ENCODE measurements at places on chromosomes 1 and 21.

GRCh38 chr21:36608897-36609225, 90.1 kb upstream of the SIM2 start:
- DNase-seq, result no peak

DNA sequence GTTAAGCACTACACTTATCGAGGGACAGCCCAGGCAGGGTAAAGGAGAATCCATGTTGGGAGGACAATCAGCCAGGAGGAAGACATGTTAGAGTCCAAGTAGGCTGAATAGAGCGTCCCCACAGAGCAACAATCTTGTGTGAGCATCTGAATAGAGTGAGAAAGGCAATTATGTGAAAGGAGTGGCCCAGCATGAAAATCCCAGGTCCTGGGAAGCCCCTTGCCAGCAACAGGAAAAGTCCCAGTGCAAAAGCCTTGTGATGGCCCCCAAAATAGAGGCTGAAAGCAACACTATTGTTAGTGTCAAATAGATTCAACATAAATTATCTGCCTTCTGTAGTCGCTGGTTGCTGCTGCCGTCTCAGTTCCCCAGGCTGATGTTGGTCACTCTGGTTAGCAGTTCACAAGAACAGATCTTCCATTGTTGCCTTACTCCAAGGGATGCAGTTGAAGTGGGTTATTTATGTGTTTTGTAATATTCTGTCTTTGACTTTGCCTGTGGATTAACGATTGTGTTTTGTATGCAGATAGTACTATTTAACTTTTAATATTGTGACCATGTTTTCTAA, 12.1 kb upstream of the ABL2 start:
- DNase-seq, result no peak

- DNase-seq, result no peak
Observed at GRCh38 chr1:233281711-233282581, 13.6 kb downstream of the PCNX2 start.

- DNase-seq, result no peak
Observed at GRCh38 chr1:205948039-205948438, 4.8 kb upstream of the SLC26A9 start.

DNA sequence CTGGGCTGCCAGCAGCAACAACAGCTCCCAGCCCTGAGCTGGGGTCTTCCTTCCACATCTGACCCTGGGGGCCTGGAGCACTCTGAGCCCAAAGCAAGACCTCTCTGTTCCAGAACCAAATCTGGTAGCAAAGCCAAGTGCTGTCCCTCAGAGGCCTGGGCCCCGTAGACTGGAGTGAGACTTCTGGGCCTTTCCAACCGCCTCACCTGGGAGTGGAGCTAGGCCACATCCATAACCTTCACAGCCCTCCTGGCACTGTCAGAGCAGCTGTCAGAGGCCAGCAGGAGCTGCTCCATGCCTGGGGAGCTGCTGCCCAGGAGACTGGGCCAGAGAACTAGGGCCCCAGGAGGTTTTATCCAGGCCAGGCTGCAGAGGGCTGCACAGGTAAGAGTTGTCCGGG, 15.4 kb upstream of the SLC5A9 start:
- no peak for DNase-seq

DNA sequence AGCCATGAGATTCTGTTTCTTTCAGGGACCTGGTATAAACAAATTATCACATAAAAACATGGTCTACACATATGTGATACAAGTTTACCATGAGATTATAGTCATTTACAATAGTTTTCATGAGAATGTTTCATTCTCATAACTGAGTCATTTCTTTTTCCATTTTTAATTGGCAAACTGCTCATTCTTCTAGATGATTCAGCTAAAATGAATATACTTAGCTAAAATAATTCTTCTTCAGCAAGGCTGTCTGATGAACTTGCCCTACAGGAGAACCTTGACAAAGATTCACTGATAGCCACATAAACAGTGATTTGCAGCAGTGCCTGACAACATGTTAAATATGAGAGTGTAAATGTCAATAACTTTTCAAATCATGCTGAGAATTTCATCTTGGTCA, 253.2 kb downstream of the FMN2 start:
- DNase-seq, result no peak

DNA sequence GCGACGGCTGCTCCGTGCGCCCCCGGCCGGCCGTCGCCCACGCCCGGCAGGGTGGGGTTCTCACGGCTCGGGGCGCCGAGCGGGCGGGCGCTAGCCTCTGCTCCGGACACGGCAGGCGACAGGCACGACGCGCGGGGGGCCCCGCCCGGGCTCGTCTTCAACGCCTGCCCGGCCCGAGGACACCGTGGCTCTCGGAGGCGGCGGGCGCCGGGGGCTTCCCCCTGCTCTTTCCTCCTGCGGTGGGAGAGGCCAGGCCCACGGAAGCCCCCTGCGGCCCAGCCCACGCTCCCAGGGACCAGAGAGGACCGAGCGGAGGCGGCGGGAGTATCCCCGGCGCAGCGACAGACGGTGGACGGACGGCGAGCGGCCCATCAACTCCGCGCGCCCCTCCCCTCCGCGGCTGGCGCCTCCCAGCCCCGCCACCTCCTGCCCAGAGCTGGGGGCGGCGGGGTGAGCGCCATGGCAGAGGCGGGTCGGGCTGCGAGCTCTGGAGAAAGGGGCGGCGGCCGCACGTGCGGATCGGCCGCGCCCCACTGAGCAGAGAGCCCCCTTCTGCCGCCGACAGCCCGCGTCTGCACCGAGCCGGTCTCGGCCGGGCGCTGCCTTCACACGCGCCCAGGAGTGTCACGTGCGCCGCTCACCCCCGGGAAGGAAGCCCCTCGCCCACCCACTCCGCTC, at the start of the genes SHE and TDRD10:
Gene SHE, minus strand, starts transcription at position 347 of the 678 bp plus-strand sequence. CDS start 386 bp downstream, outside the sequence.
Gene TDRD10, plus strand, starts transcription at position 154 of the 678 bp plus-strand sequence. CDS start 4,685 bp downstream, outside the sequence.
- no peak for DNase-seq

- DNase-seq, result no peak
Observed at GRCh38 chr1:117682372-117682771, 76.5 kb downstream of the TENT5C start.

DNA sequence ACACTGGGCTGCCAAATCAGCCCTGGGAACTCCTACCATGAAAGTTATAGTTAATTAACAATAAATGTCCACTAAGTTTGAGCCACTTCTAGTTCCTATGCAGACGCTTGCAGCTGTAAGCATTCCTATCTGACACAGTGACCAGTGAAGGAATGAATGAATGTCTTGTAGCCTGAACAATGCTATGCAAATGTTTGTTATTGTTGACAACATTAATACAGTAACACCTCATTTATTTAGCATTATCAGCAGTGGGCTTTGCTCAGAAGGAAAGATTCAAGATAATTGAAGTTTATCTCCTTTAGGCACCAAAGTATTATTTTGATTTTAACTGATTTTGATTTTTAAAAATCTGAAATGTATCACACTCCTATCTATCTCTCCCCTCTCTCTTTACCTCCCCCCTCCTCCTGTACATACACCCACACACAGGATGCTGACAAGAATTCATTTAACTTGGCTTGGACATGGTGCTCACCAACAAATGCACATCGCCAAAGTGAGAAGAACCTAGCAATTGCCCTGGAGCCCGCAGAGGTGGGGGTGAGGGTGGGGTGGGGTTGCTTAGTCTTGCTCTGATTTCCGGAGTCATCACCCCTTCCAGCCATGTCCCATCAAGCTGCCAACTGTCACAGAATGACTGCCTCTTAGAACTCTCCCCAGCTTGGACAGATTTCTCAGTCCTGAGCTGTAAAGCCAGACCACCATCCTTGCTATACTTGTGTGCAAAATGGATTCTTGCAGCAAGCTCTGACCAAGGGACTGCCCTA, 215.3 kb upstream of the CSF3R start:
- DNase-seq, result no peak

- no peak for DNase-seq
Observed at GRCh38 chr1:72530646-72531045, 248.3 kb upstream of the NEGR1 start.

- no peak for DNase-seq
Observed at GRCh38 chr1:53369034-53369750, 41.3 kb upstream of the LRP8 start.

DNA sequence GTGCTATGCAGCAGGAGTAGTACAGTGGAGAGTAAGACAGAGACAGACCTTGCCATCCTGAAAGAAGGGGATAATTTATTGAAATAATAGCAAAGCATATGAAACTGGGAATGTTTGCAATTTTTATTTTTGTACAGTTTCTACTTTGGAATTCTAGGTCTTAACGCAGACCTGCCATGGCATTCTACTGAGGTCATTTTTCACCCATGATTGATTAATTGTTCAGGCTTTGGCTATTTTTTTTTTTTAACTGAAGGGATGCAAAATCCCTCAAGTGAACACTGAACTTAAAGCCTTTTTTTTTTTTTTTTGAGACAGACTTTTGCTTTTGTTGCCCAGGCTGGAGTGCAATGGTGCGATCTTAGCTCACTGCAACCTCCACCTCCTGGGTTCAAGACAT, 27.1 kb downstream of the MTF2 start:
- DNase-seq, result no peak

DNA sequence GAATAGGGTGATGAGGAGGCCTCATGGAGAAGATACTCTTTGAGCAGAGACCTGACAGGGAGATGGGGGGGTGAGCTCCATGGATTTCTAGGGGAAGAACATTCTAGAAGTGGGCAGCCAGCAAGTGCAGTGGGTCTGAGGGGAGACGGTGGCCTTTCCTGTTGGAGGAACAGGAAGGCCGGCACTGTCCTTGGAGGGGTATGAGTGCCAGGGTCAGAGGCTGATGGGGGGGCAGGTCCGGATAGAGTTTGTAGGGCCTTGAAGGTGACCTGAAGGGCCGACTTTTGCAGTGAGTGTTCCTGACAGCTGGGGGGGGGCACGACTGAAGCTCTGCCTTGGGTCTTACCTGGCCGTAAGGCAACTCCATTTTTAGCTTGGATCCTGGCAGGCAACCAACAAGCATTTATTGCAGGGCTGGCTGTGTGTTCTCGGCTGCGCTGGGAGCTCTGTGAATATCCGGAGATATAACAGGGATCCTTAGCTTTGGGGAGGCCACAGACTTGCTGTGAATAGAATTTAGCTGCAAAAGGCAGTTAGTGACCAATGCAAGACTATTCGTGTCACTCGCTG, 130.6 kb downstream of the MRPS6 start:
- no peak for DNase-seq

- DNase-seq, result no peak
Observed at GRCh38 chr21:45016031-45016405, 58.4 kb upstream of the ADARB1 start.

GRCh38 chr1:204341380-204341779, 18.3 kb downstream of the PLEKHA6 start:
- DNase-seq, result peak; percentile 67

- DNase-seq, result no peak
Observed at GRCh38 chr1:69967245-69967766, 238.1 kb downstream of the LRRC40 start.

- no peak for DNase-seq
Observed at GRCh38 chr21:45460611-45461368, 55.8 kb downstream of the COL18A1 start.

DNA sequence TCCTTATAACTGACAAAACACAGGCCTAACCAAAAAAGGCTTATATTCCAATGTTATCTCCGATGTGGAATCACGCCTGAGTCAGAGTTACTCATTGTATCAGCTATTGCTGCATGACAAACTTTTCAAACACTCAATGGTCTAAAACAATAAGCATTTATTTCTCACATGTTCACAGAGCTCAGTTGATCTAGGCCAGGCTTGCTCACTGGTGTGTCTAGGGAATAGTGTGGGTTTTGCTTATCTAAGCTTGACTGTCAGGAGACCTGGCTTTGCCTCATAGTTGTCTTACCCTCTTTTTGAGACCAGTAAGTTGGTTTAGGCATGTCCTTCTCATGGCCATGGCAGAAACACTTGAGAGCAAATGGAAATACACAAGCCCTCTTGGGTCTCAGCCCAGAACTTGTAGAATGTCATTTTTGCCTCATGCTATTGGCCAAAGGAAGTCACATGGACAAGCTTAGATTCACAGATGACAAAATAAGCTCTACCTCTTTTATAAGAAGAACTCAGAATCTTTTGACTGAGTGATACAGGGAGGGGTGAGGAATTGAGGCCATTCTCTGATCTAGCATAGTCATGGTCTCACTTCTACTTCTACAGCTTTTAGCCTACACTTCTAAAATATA, 130.8 kb downstream of the HMCN1 start:
- no peak for DNase-seq

GRCh38 chr1:116943438-116943837, 33.7 kb downstream of the PTGFRN start:
- no peak for DNase-seq

- DNase-seq, result no peak
Observed at GRCh38 chr1:62175568-62176179, 19.0 kb upstream of the L1TD1 start.

GRCh38 chr1:26789931-26790330, 2.2 kb downstream of the PIGV start:
- no peak for DNase-seq

DNA sequence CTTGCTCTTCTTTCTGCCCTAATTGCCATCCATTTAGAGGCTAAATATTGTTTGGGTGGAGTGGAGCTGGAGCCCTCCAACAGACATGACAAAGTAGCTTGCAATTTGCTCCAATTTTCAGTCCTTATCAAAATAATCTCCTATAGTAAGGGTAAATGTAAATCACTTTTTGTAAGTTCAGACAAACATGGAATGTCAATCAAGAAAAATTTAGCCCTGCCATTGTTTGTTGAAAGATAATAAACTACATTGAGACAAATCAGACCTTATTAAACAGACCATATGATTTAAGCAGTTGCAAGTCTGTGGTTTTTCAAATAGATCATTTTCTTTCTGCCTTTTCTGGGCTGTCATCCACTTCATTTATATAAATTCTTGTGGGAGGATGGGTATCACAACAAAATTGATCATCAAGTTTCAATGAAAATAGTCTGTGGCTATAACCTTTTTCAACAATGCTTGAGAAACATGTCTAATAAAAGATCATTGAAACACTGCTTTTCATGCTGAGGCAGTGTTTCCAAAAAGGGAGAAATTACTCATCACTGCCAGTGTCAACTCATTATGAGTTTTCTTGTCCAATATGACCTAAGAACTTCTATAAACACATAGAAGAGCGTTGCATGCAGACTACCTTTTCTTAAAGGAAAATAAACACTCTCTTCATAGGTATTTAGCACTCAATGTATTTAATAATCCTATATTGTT, 1152.0 kb upstream of the B3GALT2 start:
- DNase-seq, result no peak

DNA sequence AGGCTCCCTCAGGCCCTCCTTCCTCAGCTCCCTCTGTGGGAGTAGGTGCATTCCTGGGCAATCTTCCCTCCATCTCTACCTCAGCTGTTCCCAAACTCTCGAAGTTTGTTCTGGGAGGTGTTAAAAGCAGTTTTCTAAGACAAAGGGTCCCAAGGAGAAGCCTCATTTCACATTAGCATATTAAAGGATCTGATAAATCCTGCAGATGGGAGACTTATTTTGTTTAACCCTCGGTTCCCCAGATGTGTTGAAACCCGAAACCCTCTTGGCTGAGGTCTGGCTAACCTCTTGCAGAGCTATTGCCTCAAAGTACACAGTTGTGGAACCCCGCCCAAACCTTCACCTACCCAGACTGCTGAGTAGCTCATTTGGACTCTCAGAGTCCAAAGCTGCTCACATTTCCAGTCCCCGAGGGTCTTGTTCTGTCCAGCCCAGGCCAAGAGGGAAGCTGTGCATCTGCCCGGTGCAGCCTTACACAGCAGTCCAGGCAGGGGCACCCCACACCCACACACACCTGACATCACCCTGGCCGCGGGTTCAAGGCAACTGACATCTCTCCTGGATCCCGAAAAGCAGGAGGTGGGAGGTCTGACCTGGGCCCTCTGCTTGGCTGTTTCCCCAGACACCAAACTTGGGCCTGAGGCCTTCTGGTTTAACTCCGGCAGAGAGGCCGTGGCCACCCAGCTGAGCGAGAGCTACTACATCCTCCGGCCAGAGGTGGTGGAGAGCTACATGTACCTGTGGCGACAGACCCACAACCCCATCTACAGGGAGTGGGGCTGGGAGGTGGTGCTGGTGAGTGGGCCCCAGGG, 19.5 kb upstream of the SELENON start:
- DNase-seq, result no peak

Measured in HuH-7 (cell line).